Activated T-cell treated with anti-CD3 and anti-CD28 coated beads, Interleukin-2, amount 50 U/mL, for 4 hours (primary cell): ENCODE measurements at places on chromosomes 13 and 19.
A peak's percentile ranks its signal among the peaks of the same experiment; 100 is the strongest.

GRCh38 chr13:112186091-112186490 is 119.1 kb downstream of the SOX1 start:
- no peak for DNase-seq

DNA sequence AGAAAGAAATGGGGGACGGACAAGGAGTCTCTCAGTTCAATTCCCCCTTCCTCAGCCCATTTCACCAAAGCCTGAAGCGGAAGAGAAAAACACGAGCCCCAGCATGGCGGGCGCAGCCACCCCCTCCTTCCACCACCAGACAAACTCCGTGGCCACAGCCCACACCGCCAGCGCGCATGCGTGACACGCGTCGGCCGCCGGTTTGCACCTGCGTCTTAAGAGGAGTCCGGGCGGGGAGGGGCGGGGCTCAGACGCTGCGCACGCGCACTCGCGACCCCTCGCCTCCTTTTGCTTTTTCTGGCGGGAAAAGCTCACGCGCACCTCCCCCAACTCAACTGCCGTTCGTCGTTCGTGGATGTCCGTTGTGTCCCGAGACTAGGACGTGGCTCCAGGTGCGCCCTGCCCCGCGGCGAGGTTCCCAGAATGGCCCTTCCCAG is at the start of gene KASH5:
KASH5 (plus strand) TSS at position 314 of the 437 bp plus-strand sequence. CDS start 2,635 bp downstream, outside the sequence.
- DNase-seq = peak; percentile 81

GRCh38 chr13:109919715-109920375 is 133.5 kb upstream of the IRS2 start:
- DNase-seq = no peak

GRCh38 chr19:42466521-42467182 is 23.9 kb upstream of the CXCL17 start:
- DNase-seq = no peak

DNA sequence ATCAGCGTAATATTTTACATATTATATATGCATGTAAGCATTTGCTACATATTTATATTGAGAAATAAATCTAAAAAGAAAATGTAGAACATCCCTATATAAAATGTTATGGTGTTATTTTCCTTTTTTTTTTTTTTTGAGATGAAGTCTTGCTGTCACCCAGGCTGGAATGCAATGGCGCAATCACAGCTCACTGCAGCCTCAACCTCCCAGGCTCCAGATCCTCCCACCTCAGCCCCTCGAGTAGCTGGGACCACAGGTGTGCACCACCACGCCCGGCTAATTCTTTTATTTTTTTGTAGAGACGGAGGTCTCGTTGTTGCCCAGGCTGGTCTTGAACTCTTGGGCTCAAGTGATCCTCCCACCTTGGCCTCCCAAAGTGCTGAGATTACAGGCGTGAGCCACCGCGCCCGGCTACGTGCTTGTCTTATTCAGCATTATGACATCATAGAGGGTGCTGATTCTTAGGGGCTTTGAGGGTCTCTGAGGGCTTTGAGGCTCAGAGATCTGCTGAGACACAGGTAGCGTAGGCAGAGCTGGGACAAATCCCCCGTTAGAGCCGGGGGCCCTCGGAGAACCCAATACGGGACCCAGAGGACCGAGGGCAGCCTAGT is 101.9 kb downstream of the GADD45B start:
- DNase-seq = no peak

DNA sequence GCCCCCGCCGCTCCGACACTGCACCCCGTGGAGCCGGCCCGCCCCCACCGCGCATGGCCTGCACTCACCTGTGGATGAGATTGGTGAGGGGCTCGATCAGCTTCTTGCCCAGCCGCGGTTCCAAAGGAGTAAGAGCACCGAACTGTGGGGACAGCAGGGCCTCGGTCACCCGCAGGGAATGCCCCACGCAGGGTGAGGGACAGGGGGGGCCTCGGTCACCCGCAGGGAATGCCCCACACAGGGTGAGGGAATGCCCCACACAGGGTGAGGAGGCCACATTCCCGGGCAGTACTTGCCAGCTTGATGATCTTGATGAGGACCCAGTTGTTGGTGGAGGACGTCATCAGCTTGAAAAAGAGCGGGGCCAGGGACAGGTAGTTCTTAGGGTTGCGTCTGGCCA is 22.3 kb downstream of the AP3D1 start:
- DNase-seq = no peak

DNA sequence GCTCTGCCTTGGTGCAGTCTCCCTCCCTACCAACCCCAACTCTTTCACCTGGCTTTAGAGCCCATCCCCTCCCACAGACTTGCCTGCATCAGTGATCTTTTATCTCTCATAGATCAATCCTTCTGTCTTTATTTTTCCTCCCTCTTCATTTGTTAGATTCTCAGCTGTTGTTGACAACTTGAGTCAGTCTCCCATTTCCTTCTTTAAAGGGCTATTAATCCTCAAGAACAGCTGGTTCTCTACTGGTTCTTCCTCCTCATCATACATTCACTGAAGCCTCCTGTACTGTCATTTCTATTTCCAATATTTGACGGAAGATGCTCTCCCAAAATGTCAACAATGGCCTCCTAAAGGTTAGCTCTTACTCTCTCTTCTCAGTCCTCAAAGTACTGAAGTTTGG is 408.2 kb downstream of the TBC1D4 start:
- DNase-seq = no peak

- no peak for DNase-seq
These were observed 3.1 kb downstream of the RANBP3 start for GRCh38 chr19:5974721-5975387.

DNA sequence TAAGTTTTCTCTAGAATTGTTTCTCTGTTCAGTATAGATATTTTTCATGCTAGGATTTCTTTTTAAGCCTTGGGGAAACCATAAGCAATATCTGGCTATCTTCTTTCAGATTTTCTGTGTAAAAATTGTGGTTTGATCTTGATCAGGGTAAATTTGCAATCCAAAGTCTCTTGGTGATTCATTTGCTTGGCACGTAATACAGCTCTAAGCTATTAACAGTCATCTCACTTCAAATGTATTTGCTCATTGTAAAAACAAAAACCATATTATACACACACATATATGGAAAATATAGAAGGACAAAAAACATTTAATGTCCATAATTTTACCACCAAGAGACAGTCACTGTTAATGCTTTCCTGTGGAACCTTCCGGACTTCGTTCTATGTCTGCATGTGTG is 191.0 kb downstream of the SHISA2 start:
- no peak for DNase-seq

- no peak for DNase-seq
These were observed 313.9 kb downstream of the KLF12 start for GRCh38 chr13:73820285-73820684.

GRCh38 chr19:7729831-7730285 is 2.1 kb downstream of the CLEC4G start:
- no peak for DNase-seq

- no peak for DNase-seq
These were observed 1.6 kb downstream of the CILP2 start for GRCh38 chr19:19539698-19540063.

DNA sequence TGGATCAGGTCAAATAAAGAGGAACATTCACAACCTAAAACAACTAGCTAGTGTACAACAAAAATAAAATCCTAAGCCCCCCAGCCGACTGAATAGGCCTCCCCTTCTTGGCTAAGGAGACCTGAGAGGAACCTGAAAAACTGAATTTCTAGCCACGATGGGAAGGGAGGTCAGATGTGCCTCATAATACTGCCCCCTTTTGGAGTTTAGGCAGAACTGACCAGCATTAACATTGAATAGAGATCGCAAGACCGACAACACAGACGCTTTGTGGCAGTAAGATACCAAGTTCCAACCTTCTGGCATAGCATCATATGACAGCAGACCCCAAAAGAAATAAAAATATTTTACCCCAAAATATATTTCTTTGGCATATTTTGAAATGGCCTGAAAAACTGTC is 15.9 kb downstream of the CBY2 start:
- no peak for DNase-seq

DNA sequence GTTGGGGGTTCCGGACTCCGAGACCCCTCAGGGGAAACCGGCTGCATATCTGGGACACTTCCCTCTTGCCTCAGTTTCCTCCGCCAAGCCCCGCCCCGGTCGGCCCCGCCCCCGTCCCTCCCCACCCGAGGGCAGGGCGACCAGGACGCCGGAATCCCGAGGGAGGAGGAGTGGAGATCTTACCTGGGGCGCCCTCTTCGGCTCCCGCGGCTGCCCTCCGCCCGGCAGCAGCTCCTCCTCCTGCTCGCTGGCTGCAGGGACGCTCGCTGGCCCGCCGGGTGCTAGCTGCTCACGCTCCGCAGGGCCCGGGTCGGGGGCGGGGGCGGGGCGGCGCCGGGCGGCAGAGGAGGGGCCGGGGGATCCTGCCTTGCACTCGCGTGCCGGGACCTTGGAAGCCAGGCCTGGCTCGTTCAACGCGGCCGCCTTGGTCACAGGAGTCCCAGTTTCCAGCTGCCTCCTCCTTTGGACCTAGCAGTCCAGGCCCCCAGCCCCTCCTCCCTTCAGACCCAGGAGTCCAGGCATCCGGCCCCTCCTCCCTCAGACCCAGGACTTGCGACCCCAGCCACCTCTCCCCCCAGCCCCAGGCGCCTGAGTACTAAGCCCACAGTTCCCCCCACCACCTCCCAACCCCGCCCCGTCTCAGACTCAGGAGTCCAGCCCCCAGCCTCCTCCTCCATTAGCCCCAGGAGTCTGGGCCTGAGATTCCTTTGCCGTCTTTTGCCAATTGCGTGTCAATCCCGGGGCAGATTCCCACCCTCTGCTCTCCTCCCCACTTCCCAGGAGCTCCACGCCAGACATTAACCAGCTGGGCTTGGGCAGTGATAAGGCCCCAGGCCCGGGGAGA is at the start of gene NTF4:
NTF4 (minus strand) TSS at position 51 of the 844 bp plus-strand sequence. CDS start 2,821 bp downstream, outside the sequence.
- no peak for DNase-seq

DNA sequence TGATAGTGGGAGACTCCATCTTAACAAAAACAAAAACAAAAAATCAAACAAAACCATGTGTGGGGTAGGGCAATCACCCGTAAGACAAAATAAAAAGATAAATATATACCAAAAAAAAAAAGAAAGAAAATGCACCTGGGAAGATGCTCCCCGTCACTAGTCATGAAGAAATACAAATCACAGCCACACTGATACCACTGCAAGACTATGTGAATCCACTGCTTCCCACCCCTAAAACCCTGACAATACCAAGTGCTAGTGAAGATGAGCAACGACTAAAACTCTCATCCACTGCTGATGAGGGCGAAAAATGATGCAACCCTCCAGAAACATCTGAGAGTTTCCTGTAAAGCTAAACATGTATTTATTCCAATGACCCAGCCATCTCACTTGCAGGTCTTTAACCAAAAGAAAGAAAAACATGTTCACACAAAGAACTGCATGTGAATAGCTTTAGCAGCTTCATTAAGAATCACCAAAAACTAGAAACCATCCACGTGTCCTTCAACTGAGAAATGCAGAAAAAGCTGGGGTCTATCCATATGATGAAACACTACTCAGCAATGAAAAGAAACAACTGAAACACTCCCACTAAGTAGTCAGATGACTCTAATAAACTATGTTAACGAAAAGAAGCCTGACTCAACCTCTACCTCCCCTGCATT is 31.7 kb downstream of the BRD4 start:
- DNase-seq = no peak

DNA sequence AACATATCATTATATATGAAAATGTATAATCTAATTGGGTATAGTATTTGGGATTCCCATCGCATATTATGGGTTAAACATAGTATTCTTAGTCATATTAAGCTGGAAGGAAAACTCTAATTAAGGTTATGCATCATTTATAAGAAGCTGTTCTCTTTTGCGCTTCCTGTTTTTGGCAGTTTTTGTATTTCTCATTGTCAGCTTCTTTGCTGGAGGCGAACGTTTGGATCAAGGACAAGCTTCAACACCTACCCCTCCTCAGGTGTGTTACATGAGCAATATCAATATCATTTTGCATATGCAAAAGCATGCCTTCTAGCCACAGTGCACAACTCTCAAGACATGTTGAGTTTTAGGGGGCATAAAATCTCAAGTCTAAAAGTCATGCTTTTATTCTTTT is 439.8 kb downstream of the TDRD3 start:
- DNase-seq = no peak

- DNase-seq = no peak
These were observed 4.7 kb upstream of the DPF1 start for GRCh38 chr19:38228491-38229439.

DNA sequence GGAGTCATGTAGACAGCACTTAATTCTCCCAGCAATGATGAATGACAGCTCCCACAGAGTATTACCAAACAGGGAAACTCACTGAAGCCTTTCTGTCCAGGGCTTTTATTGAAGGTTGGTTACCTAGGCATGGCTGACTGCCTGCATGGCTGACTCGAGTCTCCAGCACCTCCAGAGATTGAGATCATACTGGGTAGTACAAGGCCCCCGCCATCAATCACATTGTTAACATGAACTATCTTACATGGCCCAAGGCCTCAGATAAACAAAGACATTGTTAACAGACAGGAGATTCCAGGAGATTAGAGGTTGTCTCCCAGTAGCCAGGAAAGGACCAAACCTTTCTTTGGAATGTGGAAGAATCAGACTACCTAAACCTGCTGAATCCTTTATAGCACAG is 128.3 kb upstream of the LSM14A start:
- DNase-seq = no peak

- peak; percentile 56 for DNase-seq
These were observed 36.0 kb upstream of the NEK3 start for GRCh38 chr13:52195401-52195837.

GRCh38 chr13:51562011-51562671 is 22.1 kb upstream of the WDFY2 start:
- DNase-seq = no peak

DNA sequence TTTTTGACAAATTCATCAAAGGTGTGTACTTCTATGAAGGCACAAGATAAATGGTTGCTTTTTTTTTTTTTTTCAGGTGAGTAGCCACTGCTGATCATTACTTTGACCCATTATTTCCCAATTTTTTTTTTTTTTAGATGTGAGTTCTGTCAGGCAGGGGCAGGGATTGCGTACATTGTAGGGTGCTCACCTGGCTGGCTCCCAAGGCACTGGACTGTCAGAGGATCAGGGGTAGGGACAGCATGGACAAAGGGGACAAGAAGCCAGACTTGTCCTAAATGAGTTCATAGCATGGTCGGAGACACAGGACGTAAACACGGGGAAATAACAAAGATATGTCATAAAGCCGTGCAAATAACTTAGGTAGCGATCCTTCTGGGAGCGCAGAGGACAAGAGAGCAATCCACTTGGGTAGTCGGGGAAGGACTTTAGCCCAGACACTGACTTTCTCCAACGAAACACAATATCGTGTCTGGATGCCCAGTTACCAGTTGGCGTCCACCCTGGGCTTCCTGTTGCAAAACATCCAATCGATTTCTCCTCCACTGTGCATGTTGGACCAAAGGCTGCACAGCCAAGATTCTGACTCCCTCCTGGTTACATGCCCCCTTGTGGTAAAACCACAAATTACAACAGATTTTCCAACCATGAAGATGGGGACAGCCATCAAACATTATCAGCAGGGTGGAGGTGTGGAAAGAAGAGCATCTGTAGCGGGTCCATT is 27.5 kb upstream of the KATNAL1 start:
- DNase-seq = no peak

- no peak for DNase-seq
These were observed 1.2 kb downstream of the C5AR1 start for GRCh38 chr19:47310819-47311218.

- no peak for DNase-seq
These were observed 63.9 kb upstream of the GTF3A start for GRCh38 chr13:27360562-27360961.

- no peak for DNase-seq
These were observed 30.8 kb downstream of the CBY2 start for GRCh38 chr13:45732916-45733315.

- DNase-seq = no peak
These were observed 38.2 kb downstream of the NFIC start for GRCh38 chr19:3404324-3405260.

GRCh38 chr19:18282788-18283141 is 1.3 kb upstream of the JUND start:
- DNase-seq = no peak
